ENCODE measurements at places on chromosomes 4 and X. TPM values are rescaled to one million over a fixed set of nuclear protein-coding genes. Genes with fewer than 3 reads are reported as not detected.

DNA sequence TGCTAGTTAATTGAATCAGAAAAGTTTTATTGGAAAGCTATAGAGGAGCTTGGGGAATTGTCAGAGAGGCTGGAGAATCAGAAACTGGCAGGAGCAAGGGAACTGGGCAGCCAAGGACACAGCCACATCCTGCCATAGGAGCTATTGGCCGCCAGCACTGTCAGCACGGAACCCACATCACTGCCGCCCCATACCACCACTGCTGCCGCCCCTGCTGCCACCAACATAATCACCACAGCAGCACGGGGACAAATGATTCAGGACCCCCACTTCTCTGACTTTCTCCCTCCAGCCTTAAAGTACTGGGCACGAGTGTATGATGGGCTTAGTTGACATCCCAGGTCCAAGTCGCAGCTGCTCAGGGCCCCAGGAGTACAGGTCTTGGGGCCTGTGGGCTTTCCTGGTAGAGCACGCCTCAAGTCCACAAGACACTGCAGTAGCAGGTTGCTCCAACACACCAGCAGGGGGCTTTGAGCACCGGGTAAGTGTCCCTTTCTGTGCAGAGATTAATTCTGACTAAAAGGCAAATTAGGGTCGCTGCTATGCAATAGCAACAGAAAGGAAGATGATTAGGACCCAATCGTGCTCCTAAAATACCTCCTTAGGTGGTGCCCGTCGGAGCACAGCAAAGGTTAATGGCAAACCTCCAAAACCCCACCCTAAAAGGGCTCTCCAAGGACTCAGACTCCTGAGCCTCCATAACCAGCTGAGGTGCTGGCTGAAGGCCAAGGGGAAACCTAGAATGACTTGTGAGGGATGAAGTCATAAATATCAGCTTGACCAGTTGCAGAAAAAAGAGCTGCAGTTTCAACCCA, 6.9 kb downstream of the PJA1 start:
- H3K4me3 ChIP-seq = no peak overlapping the region
- peaks cover 11% of the 10 kb centered on the region for H3K36me3 ChIP-seq
- H3K27ac ChIP-seq = no peak overlapping the region
- no peaks in the 10 kb centered on the region for H3K27me3 ChIP-seq
- no peaks in the 10 kb centered on the region for H3K4me1 ChIP-seq
- no peak for DNase-seq

The ASB5 gene
- total RNA-seq = not detected

DNA sequence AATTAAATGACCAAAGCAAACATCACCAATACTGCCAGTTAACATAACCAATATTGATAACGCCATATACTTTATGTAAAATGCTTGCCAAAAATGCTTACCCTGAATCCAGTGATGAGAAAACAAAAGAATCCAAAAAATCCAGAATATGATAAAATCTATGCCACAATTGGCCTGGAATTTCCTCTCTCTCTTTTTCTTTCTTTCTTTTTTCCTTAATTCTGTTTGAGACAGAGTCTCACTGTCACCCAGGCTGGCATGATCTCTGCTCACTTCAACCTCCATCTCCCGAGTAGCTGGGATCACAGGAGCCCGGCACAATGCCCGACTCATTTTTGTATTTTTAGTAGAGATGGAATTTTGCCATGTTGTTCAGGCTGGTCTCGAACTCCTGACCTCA, 9.8 kb upstream of the SLC7A11 start:
- H3K4me1 ChIP-seq = no peaks in the 10 kb centered on the region
- DNase-seq = no peak
- H3K4me3 ChIP-seq = no peak overlapping the region
- no peaks in the 10 kb centered on the region for H3K36me3 ChIP-seq
- no peaks in the 10 kb centered on the region for H3K27me3 ChIP-seq

DNA sequence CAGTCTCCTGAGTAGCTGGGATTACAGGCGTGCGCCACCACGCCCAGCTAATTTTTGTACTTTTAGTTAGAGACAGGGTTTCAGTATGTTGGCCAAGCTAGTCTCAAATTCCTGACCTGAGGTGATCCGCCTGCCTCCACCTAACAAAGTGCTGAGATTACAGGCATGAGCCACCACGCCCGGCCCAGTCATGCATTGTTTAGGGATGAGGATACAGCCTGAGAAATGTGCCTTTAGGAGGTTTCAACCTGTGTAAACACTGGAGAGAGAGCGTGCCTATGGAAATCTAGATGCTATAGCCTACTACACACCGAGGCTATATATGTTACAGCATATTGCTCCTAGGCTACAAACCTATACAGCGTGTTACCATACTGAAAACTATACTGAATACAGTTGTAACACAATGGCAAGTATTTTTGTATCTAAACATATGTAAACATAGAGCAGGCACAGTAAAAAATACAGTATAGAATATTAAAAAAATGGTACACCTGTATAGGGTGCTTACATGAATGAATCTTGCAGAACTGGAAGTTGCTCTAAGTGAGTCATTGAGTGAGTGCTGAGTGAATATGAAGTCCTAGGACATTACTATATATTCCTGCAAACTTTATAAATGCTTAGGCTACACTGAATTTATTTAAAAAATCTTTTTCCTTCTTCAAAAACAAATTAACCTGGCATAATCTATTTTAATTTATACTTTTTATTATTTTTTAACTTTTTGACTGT, 588.2 kb upstream of the ADGRL3 start:
- no peaks in the 10 kb centered on the region for H3K27me3 ChIP-seq
- no peak overlapping the region for H3K4me3 ChIP-seq
- peak; percentile 15 for DNase-seq
- H3K27ac ChIP-seq = no peak overlapping the region
- H3K36me3 ChIP-seq = no peaks in the 10 kb centered on the region
- no peaks in the 10 kb centered on the region for H3K4me1 ChIP-seq

GRCh38 chr4:78650106-78651024, 98.8 kb downstream of the ANXA3 start:
- no peak overlapping the region for H3K4me3 ChIP-seq
- H3K36me3 ChIP-seq = no peaks in the 10 kb centered on the region
- H3K27me3 ChIP-seq = no peaks in the 10 kb centered on the region
- no peak for DNase-seq
